Central memory CD4-positive, alpha-beta T cell (primary cell): ENCODE measurements at places on chromosomes 4 and X.
A peak's percentile ranks its signal among the peaks of the same experiment; 100 is the strongest.

- no peak for DNase-seq
These were observed 34.4 kb downstream of the PTTG2 start for GRCh38 chr4:37994569-37994968.

DNA sequence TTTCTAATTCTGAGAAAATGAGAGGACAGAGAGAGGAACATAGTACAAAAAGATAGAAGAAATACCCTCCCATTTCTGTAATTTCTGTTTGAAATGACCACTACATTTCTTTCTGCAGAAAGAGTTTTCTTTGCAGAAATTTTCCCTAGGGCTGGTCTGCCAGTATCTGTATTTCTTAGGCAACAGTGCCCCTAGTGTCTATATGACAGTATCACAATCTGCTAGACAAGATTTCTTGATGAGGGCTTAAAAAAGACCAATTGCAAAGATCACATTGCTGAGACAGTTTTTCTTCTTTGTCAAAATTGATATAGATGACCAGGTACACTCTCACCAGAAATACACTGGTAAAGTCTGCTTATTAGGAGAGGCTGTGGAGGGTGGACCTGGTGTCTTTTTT is 81.0 kb upstream of the ZDHHC15 start:
- DNase-seq, result peak; percentile 5

DNA sequence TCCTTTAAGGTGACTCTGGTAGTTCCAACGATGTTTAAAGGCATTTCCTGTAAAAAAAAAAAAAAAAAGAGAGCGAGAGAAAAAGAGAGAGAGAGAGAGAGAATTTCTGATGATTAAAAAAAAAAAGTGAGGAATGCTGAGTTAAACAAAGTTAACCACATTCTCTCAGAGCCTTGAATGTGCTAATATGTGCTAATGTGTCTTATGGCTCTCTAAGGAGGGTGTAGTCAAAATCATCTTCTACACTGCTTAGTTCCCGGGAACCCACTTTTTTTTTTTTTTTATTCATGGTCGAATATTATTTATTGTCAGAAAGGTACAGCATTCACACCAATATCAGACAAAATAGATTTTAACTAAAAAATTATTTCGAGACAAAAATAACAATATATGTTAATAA is 111.7 kb downstream of the SNCA start:
- DNase-seq, result no peak

- DNase-seq, result no peak
These were observed 197.6 kb upstream of the GYPA start for GRCh38 chr4:144338148-144338547.

DNA sequence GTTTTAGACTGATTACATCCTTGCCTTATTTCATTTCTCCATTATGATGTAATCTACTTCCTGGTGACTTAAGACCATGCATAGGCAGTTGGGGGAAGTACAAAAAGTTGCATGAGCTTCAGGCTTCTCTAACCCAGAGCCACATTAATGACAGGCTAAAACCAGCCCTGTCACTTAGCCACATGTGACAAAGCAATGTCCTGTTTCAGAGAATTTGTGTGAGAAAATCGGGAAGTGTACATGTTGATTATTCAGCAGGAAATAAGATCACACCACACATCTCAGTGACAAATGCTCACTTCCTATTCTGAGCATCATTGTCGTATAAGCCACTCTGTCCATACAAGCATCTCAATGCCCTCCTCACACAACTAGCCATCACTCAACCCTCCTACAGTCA is 98.5 kb upstream of the MAGEB16 start:
- DNase-seq, result no peak

- no peak for DNase-seq
These were observed 276.8 kb downstream of the SPOCK3 start for GRCh38 chr4:166957451-166957850.

DNA sequence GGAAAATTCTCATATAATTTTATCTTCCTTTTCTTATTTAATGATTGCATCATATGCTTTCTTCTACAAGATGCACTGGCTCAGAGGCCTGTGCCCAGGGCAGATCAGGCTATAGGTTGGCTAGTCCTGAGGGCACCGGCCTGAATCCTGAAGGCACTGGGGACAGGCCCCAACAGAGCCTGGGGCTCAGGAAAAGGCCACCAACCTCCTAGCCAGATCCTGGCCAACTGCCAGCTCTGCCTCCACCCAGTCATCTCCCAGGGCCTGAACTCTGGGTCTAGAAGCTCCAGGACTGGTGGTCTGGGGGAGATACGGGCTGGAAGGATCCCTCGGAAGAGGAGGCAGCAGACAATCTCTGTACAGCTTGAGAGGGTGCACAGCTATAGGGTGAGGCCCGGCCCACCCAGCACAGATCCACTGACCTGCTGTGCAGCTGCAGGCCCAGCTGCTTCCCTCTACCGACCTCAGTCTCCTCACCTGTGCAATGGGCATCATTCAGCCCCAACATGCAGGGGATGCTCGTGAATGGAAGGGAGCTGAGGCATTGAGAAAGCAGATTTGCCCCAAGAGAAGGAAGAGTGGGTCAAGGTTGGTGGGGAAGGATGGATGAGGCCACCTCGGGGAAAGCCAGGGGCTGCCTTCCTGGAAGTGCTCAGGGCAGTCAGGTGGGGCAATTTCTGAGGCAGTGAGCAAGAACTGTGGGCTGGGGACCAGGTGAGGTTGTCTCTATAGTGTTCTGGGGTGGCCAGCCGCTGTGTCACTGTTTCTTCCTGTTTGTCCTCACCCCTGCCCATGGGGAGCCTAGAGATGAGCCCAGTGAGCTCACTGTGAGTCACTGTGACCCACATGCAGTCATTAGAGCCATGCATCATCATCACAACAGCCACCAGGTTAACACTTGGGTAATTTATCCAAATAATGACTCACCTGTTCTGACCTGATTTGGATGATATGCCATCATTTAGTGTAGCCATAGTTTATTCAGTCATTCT is 22.4 kb upstream of the XAGE2 start:
- no peak for DNase-seq

DNA sequence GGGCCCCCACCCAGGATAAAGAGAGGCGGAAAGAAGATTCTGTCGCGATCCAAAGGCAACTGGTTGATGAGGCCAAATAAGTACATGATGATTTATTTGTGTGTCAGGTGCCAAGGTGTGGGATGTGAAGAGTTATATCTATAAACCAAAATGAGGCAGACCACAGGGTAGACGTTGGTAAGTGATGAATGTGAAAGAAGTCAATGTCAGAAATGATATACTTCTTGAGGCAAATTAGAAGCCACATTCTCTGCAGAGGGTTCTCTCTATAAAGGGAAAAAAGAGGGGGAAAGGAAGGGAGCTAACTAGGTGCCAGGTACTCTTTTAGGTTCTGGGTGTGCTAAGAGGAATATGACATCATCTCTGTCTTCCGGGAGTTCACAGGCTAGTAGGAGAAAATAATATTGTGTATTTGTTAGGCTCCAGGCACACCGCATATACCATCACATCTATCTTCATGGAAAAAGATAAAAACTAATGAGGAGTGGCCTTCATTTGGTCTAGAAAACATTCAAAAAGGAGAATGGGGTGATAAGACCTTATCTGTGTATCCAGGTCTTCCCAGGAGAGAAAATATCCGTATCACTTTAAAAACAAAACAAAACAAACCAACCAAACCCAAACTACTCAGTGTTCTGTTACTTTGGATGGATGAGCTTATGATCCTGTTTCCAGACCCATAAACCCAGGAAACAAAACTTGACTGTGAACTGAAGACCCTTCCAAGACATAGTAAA is 4.8 kb upstream of the SH2D1A start:
- no peak for DNase-seq

- peak; percentile 43 for DNase-seq
These were observed 45.4 kb downstream of the CXorf58 start for GRCh38 chrX:23952984-23953907.

DNA sequence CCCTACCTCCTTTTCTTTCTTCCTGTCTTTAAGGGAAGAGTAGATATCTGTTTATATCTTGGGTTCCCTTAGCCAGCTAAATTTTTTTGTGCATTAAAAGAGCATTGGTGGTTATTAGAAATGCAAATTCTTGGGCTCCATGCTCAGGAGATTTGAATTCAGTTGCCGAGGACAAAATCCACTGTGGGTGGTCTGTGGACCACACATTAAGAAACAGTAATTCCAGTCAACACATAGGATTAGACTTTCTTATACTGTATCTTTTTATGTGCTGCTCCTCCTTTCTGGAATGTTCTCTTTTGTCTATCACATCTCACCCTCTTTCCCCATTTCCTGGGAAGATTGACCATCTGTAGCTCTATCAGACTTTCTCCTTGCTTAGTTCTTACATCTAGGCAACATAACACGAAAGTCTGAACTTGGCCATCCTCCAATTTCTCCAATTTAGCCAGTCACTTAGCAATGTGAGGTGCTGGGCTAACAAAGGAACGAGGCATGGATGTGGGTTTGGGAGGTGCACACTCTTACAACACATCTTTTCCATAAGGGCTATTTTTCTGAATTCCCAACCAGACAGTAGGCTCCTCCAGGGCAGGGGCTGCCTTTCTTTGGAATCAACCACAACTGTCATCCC is 5.3 kb upstream of the PDLIM3 start:
- DNase-seq, result no peak

DNA sequence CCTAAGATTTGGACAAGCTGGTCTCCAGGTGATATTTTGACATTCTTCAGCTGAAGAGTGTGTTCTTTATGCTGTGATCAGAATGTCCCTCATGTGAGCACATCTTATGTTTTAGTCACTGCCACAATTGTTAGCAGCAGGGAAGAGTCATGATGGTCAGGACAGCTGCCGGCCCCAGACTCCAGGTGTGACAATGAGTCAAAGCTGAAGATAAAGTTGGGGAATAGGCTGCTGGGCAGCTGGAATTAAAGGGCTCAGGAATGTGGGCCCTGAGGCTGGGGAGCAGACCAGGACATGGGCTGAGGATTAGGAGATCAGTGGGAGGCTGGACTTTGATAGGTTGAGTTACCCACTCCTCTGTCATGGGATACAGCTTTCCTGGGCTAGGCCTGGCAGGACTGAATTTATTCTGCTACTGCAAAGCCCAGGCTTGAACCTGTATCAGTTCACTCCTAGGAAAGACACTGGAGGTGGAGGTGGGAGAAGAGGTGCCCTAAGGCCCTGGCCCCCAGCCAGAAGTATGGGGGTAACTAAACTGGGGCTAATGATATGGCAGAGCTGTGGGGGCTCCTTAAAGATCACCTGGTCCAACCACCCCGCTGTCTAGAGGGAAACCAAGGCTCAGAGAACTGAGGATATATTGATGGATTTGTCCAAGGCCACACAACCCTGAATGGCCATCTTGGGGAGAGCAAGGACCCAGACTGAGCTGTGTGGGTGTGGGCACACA is 119.5 kb downstream of the PJA1 start:
- no peak for DNase-seq

- no peak for DNase-seq
These were observed 11.1 kb downstream of the NIPAL1 start for GRCh38 chr4:48027653-48028052.

DNA sequence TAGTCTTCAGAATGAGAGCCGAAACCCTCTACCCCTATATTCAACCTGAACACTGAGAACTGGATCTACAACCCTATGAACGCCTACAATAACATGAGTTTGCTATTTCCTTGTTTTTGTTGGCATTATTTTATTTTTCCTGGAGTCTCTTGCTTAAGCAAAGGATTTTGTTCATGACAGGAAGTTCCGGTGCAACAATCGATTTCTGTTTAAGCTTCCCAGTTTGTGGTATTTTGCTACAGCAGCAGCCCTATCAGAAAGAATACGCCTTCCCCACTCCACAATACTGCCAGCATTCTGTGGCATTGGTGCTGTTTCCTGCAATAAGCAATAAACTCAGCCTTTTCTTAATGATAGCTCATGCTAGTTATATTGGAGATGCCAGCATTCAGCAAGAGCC is 60.9 kb downstream of the NPY5R start:
- DNase-seq, result no peak

DNA sequence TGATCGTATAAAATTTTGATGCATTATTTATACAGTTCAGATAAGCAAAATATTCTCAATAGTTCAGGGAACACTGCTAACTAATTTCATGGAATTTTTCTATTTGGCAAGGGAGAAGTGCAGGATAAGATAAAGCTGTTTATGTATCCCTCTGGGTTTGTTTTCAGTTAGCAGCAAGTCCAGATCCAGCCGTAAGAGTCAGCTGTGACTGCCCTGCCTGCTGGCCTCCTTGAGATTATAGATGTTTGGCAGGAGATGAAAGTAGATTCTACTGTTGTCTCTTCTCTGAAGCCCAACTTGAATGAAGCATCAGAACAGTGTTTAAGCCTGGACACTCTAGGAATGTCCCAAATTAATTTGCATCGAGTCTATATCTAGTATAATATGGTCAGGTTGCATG is 29.5 kb downstream of the ANTXR2 start:
- DNase-seq, result no peak

DNA sequence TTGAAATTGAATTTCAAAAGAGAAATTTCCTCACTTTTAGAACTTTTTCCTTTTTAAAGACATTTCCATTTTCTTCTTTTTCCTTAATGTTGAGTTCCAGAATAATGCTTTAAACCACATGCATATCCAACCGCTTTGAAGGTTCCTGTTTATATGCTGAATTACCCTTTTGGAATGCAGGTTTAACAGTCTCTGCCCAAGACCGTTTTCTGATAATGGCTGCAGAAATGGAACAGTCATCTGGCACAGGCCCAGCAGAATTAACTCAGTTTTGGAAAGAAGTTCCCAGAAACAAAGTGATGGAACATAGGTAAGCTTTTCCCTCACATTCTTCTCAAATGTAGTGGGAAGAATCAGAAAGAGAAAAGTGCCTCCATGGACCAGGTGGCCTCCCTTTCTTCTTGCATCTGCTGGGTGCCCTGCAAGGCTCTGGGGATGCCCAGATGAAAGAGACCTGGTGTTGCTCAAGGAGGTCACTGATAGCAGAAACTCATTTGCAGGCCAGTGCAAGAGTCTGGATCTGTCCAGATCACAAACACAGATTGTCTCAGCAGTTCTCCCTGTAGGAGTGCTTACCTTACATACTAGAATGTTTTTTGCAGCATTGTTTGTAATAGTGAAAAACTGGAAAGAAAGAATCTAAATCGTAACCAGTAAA is 42.9 kb downstream of the MOSPD2 start:
- no peak for DNase-seq

GRCh38 chr4:66169341-66169740 is 499.1 kb upstream of the EPHA5 start:
- no peak for DNase-seq

GRCh38 chr4:173187732-173188131 is 19.1 kb downstream of the GALNT7 start:
- no peak for DNase-seq

DNA sequence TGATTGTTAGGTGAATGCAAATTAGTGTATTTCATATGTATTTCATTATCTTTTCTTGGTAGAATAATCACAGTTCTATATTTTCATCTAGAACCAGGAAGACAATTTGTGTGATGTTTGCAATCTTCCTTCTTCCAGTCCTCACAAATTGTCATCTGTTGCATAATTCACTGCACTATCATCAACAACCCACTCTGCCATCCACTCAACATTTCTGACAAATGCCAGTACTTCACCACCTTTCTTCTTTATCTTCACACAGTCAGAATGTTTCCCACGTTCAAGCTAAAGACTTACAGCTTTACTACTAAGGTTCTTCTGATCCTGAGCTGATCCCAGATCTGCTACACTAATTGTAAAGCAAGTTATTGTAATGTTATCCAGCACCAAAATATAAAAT is 107.8 kb downstream of the IQCM start:
- DNase-seq, result no peak

GRCh38 chr4:124708517-124709300 is 3.8 kb downstream of the ANKRD50 start:
- no peak for DNase-seq
